ENCODE measurements at places on chromosomes 6 and 20.

DNA sequence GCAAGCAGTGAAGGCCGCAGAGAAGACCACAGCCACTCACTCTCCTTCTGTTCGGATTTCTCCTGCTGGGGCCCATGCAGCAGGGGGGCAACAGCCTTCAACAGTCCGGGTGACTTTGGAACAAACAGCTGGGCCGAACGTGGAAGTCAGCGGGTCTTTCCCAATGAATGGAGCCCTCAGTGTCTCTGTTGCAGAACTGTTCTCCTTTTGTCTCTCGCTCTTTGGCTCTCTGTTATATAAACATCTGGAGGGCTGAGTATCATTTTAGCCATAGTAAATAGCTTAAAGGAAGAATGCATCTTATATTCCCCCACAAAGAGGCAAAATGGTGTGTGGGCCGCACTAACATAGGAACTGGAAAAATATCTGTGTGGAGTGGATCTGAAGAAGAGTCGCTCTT is 136.7 kb upstream of the RALGAPA2 start:
- no peak for DNase-seq

GRCh38 chr20:39699166-39699725 is 737.1 kb downstream of the DHX35 start:
- no peak for DNase-seq

- DNase-seq, result no peak
Observed at GRCh38 chr20:4957939-4958362, 43.4 kb downstream of the SLC23A2 start.

GRCh38 chr20:15241681-15242080 is 904.3 kb upstream of the FLRT3 start:
- no peak for DNase-seq

DNA sequence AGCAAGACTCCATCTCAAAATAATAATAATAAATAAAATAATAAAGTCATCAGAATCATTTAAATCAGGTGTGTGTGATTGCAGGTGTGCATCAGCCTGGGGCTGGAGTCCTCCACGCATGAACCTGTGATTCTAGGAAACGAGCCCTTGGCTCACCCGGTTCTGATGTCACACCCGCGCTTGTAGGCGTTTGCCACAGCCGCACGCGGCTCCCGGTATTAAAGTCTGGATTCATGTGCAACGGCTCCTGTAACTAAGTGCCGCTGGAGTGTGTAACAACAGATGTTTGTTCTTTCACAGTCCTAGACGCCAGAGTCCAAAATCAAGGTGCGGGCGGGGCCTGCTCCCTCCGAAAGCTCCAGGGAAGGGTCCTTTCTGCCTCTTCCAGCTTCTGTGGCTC is 45.2 kb downstream of the KCNQ2 start:
- no peak for DNase-seq

- no peak for DNase-seq
Observed at GRCh38 chr6:160034036-160034930, 65.4 kb downstream of the IGF2R start.

DNA sequence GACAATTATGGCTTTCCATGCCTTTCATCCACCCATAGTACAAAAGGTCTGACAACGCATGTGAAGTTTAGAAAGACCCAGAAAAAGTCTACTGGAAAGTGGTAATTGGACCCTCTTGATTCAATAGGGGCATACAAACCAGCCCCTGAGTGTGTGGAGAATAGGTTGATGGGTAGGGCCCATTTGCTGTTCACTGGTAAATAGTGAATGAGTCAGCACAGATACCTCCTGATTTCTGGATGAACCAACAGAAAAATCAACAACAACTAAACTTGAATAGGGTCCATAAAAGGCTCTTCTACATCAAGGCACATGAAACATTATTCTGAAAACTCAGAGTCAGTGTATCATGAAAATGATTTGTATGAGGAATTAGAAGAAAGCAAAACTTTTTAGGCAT is 235.4 kb upstream of the SLC35B3 start:
- no peak for DNase-seq

- no peak for DNase-seq
Observed at GRCh38 chr6:20630617-20631548, 96.6 kb downstream of the CDKAL1 start.

- DNase-seq, result no peak
Observed at GRCh38 chr6:130779658-130780033, 47.6 kb upstream of the SMLR1 start.

DNA sequence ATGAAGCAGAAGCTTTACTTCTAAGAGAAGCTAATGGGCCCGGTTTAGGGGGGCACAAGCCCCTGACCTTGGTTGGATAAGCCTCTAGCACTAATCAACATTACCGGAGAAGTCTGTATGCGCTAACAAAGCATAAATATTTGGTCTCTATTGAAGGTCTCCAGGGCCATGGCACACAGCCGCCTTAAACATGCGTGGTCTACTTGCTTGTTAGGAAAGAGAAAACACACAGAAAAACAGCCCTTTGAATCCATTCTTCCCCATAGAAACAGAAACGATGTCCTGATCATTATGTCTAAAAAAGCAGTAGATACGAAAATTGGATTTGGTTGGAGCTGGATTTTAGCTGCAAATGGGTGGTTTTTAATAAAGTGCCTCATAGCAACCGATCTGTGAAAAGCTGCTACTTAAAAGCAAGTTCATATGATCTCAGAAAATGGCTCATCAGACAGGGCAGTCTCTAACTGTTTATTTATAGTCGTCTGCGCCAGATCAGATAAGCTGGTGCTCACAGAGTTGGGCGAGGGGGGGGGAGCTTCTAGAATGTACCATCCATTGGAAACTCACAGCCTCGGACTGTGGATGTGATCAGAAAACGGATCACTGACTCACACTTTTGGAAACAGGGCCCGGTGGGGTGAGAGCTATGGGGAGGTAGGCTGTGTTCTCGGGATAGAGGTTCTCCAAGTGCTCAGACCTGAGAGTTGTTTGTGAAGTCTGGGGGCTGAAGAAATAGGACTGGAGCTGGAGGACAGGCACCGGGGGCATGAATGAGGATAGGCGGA is 35.3 kb upstream of the APCDD1L start:
- DNase-seq, result no peak

- DNase-seq, result no peak
Observed at GRCh38 chr20:53364646-53365045, 229.0 kb downstream of the ZNF217 start.

DNA sequence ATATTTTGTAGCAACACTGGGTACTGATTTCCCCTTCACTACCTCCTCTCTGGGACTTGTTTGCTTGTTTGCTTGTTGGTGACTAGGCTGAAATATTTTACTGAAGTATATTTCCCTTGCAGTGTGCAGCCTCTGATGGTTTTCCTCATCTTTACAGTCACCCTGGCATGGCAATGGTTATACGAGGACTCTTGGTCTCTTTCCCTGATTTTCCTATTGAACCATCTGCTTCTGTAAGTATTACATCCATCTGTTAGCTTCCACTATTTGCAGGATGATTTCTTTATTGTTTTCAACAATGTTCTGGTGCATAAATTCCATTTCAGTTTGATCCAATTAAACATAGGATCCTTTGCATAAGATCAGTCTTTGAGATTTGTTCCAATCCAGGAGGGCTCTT is 465.1 kb downstream of the MEI4 start:
- no peak for DNase-seq

GRCh38 chr20:57807401-57808263 is 97.8 kb upstream of the PMEPA1 start:
- no peak for DNase-seq

DNA sequence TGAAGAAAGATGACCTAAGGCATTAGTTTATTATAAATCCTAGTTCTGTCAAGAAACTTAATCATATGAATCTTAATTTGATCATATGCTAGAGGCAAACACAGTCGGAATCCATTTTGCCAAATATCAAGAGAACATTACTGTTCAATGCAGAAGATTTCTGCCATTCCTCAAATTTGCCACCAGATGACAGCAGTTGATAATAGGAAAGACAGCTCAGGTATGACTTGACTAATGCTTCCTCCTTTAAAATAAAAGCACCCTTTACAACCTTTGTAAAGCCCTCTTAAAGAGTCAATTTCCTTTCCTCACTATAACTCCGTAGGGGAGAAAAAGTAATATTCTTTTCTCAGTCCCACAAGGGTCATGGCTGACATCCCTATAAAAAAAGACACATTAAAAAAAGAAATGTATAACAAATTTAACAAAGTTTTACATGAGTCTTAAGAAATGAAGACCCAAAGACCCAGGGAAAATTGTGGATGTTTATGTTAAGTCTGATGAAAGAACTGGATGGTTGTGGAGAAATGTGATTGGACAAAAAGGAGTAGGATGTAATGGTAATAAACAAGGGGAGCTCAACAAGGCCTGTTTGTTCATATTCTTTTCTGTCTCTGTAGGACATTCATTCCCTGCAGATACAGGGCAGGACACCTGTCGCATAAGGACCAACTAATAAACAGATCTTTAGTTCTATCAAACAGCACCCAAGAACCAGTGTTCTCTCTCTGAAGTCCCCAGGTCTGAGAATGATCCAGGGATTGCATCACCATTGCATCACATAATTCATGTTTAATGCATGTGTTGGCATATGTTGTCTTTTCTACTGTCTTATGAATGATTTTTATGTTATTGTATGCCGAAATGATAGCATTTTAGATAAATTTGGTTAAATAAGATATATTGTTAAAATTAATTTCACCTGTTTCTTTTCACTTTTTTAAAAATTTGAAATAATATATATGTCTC is 23.0 kb upstream of the IL17A start:
- DNase-seq, result peak; percentile 47

- no peak for DNase-seq
Observed at GRCh38 chr6:38413102-38413800, 226.5 kb downstream of the BTBD9 start.

GRCh38 chr6:93059911-93060310 is 359.4 kb downstream of the EPHA7 start:
- no peak for DNase-seq

- no peak for DNase-seq
Observed at GRCh38 chr6:147384737-147385710, 123.5 kb upstream of the SAMD5 start.

GRCh38 chr20:22696759-22697158 is 112.4 kb upstream of the FOXA2 start:
- DNase-seq, result no peak

- DNase-seq, result no peak
Observed at GRCh38 chr6:161169035-161169434, 104.8 kb downstream of the AGPAT4 start.

DNA sequence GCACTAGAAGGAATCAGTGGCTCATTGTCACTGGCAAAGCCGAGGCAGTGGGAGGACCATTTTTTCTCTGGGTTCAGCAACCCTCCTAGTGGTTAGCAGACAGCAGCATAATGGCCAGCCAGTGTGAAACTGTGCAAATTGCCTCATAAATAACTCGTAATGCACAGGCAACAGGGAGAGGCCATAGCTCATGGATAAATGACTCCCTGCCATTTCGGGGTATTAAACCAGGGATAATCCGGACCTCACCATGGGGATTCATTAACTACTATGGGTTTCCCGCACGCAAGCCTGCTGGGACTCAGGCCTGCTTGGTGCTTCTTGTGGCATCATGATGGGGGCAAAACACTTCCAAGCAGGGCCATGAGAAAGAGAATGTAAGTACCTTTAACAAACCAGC is 158.2 kb upstream of the CHD6 start:
- DNase-seq, result no peak

DNA sequence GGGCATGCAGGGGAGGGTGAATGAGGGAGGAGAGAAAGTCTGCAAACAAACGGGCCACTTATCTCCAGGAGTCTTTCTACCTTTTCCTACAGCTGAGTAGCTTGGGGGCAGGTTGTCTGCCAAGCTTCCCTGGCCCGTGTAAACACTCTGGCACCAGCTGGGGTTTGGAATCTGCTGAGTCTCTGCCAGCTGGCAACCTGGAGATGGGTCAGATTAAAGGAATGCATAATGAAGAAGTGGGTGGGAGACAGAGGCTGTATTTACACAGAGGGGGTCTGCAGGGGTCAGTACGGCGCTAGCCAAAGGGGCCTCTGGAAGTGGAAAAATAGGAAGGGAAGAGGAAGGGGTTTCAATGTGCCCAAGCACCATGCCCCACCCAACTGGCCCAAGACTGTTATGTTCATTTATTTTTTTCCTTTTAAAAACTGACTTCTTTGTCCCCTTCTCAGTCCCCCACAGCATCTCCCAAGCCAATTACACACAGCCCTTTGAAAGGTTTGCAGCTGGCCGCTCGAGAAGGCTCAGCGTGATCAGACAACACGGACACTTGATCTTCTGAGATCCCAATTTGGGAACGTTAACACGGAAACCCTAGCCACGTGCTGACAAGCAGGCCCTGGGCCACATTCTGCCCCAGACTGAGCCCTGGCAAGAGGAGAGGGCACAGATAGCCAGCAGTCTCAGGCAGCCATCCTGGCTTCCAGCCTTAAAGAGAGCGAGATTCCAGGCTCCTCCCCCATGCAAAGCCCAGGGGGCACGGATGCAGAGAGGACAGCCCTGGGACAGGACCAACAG is 25.2 kb downstream of the TRAM2 start:
- no peak for DNase-seq

DNA sequence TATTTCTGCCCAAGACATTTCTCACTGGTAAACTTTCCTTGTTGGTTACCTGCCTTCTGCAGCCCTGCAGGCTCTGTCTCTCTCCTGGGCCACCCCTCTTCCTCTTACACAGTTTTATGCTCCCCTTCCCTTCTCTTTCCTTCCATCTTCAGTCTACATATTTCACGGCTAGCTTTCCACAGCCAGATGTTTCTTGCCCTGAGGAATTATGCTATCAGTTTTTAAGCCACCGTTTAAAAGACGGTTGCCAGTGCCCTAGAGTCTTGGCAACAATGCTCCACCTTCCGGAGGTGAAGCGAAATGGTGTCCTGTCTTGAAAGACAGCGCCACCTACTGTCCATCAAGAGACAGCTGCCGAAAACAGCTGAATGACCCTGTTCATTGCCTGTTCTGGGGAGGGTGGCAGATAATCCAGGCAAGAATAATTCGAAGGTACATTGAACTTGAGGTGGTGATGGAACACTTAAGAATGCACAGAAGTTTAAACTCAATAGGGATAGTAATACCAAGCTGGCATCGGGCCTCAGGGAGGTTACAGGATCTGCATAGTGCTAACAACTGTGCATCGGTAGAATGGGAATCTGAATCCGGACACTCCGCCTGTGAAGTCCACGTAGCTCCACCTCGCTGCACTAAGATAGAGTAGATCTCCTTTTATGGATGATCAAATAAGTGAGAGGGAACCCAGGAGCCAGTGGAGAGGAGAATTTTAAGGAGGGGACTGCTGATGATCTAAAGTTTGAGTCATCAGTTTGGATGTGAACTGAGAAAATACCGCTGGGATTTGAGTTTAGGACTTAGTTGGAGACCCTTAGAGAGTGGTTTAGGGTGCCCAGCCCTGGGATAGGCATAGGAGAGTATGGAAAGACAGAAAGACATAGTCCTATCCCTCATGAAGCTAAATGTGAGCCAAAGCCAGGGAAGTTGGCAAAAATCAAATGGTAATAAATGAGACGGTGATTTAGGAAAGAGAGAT is 4.8 kb upstream of the TRIM40 start:
- peak; percentile 64 for DNase-seq

- DNase-seq, result no peak
Observed at GRCh38 chr20:3839328-3839727, 7.3 kb upstream of the MAVS start.

GRCh38 chr20:57482796-57483195 is 42.1 kb downstream of the CTCFL start:
- no peak for DNase-seq

GRCh38 chr6:169046483-169047192 is 207.0 kb downstream of the THBS2 start:
- DNase-seq, result no peak

Data from Panc1 (cell line).